ENCODE measurements at places on chromosomes 12 and 14. TPM values are rescaled to one million over a fixed set of nuclear protein-coding genes. Genes with fewer than 3 reads are reported as not detected.

Gene AKAP3
- 4.0 TPM for total RNA-seq

Gene TMTC1
- total RNA-seq = 54.6 TPM

Gene GLIPR1L1
- not detected for total RNA-seq

Gene NPFF
- total RNA-seq = not detected

Gene P2RX2
- total RNA-seq = not detected

Gene APOLD1
- total RNA-seq = 43.0 TPM

Gene PRB2
- total RNA-seq = not detected

Gene B4GALNT3
- 22.7 TPM for total RNA-seq

Gene CIT
- total RNA-seq = 2.4 TPM

Gene PLCZ1
- 1.3 TPM for total RNA-seq

Gene KRT78
- total RNA-seq = not detected

Gene CFAP54
- 0.42 TPM for total RNA-seq

Gene FAM181A
- not detected for total RNA-seq

Gene ANKRD33
- total RNA-seq = not detected

Gene NKX2-8
- total RNA-seq = not detected

Gene SERPINA12
- total RNA-seq = not detected

Gene CLEC6A
- not detected for total RNA-seq

Gene RDH16
- 0.28 TPM for total RNA-seq

Gene MSI1
- 4.5 TPM for total RNA-seq

Gene RIMBP2
- 0.28 TPM for total RNA-seq

All from right cardiac atrium (tissue), 5 donors.